NCI-H1694 (cell line): ENCODE measurements at places on chromosomes 6 and 20.

- DNase-seq: no peak
Observed at GRCh38 chr6:27872642-27873020, 39.6 kb downstream of the OR2B2 start.

DNA sequence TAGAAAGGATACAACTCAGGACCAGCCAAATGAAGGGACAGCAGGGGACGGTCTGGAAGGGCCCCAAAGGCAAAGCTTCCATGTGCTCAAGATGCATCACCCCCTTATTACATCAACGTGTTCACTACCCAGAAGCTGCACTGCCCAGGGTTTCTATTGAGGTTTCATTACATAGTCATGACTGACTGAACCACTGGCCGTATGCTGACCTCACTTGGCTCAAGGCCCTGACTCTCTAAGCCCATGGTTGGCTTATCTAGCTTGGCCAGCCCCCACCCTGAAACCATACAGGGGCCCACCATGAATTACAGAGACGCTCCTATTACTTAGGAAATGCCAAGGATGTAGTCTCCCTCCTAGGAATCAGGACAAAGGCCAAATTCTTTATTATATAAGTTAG, 179.4 kb downstream of the FOXC1 start:
- DNase-seq: no peak

DNA sequence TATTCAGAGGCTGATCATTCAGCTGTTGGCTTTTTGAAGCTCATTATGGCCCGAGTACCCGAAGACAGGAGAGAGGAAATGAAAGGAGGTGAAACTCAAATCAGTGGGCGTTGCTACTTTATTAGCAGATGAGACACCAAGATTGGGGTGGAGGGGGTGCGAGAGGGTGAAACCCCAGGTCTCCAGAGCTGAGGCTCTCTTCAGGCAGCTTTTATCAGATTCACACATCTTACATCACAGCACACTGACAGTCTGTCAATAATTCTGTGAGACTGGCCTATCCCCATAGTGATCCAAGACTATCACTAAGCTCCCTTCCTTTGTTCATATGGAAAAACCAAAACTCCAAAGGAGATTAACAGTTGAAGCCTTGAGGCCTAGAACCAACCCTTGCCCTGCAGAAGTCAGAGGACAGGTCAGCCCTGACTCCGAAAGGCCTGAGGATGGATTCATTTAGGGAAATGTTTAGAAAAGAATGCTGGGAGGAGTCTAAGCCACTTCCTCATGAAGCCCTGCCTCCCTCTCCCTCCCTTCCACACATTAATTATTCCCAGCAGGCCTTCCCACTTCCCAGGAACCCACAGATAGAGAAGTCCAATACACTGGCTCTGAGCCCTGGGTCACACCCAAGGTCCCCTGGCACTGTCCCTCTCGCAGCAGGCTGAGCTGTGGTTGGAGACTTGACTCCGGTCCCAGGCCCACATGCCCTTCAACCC, 23.2 kb downstream of the TRERF1 start:
- DNase-seq: no peak

DNA sequence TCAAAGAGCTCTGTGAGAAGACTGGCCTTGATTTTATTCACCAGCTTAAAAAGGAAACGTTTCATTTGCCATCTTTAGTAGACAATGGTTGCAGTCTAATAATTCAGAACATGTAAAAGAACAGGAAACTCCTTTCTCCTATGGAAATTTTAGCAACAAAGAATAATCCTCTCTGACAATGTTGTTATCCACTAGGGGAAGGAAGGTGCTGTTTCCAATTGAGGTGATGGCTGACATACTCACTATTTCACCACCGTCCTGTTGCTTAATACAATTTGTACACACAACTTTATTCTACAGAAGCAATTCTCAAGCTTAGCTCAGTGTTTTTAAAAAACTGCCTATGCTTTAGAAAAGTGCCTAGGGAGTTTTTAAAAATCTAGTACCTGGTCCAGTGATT, 192.7 kb downstream of the ARHGAP18 start:
- DNase-seq: no peak

DNA sequence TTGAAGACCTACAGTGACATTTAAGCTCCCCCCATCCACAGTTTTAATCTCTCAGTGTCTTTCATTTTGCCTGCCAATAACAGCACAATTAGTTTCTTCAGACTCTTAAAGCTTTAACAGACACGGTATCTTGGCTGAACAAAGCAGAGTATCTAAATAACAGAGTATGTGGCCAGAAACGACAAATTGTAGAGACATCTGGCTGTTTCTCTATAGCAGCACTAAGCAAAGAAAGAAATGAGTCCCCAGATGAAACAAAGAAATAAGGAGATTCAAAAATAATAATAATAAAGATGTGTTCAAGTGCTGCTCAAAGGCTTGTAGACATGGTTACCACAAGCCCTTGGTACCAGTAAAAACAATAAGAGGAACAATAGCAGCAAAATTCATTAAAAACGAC, 97.8 kb upstream of the HDAC2 start:
- DNase-seq: no peak

DNA sequence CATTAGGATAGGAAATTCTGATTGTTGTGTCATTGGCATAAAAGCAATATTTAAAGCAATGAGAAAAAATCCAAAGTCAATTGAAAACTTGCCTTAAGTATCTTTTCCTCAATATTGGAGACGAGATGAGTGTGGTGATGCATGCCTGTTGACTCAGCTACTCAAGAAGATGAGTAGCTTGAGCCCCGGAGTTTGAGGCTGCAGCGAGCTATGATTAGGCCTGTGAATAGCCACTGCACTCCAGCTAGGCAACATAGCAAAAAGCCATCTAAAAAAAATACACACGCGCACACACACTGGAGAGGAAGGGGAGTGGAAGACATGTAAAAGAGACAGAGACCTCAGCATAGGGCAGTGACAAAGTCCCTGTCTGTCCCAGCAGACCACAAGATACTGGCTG, 9.7 kb upstream of the MARCKS start:
- no peak for DNase-seq

DNA sequence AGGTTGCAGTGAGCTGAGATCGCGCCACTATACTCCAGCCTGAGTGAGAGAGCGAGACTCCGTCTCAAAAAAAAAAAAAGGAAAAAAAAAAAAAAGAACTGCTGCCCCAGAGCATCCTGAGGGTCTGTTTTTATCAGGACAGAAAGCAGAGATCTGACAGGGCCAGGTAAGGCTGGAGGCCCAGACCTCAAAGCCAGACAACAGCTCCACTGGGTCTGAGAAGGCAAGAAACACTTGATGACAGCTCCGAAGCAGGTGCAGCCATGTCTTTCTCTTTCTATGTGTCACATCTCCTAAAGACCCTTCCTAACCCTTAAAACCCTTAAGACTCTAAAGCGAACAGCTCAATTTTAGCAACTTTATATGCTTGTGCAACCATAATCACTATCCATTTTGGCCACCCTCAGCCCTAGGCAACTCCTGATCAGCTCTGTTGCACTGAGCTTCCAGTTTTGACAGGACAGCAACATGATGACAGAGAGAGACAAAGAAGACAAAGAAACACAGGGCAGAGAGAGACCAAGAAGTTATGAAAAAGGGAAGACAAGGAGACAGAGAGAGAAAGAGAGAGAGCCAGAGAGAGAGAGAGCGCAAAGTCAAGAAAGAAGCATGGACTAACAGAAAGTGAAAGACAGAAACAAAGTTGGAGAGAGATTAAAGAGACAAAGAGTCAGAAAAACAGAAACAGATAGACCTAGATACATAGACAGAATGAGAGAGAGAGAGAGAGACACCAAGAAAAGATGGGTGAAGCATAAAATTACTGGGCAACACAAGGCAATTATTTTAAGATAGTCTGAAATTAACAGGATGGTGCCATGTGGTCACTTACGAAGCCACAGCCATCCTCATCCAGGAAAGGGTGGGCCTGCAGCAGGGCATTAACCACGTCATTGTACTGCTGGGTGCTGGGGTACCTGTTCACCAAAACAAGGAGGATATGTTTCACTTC, 39.2 kb downstream of the SAMD3 start:
- DNase-seq: no peak

GRCh38 chr6:49553384-49553783, 2.9 kb downstream of the C6orf141 start:
- no peak for DNase-seq

- DNase-seq: no peak
Observed at GRCh38 chr20:37075932-37076685, 19.7 kb downstream of the RBL1 start.

DNA sequence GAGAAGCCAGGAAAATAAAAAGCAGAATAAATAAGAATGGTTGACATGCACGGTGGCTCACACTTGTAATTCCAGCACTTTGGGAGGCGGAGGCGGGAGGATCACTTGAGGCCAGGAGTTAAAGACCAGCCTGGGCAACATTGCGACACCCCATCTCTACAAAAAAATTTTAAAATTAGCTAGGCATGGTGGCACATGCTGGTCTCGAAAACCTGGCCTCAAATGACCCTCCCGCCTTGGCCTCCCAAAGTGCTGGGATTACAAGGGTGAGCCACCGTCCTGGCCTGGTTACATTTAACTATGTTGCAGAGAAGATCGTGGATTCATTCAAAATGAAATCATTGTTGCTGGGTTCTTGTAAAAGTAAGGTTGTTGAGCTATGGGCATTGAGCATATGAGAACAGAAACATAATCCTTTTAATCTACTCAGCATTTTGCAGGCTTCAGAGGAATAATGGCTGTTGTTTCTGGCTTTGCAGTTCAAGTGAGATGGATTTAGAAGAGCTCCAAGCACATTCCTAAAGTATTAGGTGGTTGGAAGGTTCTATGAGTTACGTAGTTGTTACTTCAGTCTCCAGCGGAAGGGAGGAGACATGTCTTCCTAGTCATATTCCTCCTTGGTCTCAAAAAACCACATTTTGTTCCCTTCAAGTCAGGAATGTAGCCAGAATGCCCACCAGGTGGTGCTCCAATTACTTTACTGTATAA, 45.6 kb upstream of the RAB23 start:
- DNase-seq: peak; percentile 69

GRCh38 chr6:3208098-3208774, 19.2 kb downstream of the TUBB2B start:
- DNase-seq: no peak

DNA sequence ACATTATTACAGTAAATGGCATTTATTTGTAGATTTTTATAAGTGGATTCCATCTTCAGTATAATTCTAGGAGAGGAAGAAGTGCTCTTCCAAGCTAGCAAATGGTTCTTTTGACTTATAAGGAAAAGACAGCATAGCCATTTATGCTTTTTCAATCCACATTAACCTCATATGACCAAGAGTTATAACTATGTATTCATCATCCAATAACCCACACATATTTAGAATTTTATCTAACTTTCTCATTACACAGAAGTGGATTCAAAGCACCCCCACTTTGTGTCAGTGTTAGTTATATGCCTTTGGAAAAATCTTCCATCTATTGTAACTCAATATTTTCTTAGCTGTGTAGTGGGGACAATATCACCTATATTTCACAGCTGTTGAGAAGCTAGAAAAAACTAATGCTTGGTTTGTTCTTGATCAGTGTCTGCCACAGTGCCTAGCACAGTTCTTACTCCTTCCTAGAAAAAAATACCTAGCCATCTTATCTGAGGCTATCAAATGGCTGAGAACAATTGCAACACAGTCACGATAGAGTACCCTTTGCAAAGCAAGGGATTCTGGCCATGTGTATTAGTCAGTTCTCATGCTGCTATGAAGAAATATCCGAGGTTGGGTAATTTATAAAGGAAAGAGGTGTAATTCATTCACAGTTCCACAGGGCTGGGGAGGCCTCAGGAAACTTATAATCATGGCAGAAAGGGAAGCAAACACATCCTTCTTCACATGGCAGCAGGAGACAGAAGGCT, 986.3 kb downstream of the TFAP2A start:
- DNase-seq: no peak
